Sigmoid colon (tissue), 7 donors: ENCODE measurements at places on chromosomes 5 and 9. TPM values are rescaled to one million over a fixed set of nuclear protein-coding genes. Genes with fewer than 3 reads are reported as not detected.

DNA sequence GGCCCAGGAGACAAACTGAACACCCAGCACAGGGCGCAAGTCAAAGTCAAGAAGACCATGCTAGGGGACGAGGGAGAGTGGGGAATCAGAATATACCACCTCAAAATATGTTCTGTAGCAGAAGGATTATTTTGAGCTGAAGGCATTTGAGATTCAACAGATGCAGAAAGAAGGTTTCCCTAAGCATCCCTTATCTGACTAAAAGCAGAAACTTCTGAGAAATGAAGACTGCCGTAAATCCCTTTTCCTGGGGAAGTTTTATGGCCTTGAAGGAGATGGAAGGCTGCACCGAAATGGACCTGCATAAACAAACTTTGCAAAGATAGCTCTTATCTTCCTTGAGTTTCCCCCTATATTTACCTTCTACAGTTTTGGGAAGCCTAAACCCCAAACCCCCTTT is 72.8 kb downstream of the PTTG1 start:
- no peak for DNase-seq
- H3K4me1 ChIP-seq = no peaks in the 10 kb centered on the region
- peaks cover 3% of the 10 kb centered on the region for H3K27me3 ChIP-seq
- no peak overlapping the region for H3K27ac ChIP-seq

DNA sequence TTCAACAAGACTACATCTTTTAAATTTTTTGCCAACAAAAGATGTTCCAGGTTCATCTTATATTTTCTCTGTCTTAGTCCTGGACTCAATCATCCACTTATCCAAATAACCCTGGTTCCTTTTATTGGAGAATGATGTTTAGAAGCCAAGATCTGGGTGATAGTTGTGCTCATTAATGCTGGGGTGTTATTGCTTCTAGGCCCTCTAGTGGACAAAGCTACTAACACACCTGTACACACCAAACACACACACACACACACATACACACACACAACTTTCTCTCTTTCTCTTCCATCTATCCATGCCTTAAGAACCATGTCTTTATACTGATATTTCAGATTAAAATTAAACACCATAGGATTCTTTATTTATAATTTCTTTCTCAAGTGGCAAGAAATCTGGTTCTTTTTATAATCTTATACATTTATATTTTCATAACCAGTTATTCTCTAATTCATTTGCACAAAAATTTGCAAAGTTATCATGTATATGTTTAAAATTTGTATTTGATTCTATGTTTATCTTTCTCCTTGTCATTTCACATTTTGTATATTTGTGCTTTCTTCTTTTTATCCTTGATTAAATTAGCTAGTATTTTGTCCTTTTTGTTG is 179.1 kb upstream of the SMIM23 start:
- no peaks in the 10 kb centered on the region for H3K4me1 ChIP-seq
- no peaks in the 10 kb centered on the region for H3K36me3 ChIP-seq
- no peak overlapping the region for H3K4me3 ChIP-seq
- H3K27ac ChIP-seq = no peak overlapping the region

Gene TSSK1B
- total RNA-seq = not detected

Gene MEIKIN
- total RNA-seq = not detected

GRCh38 chr5:122126756-122127321 is 2.5 kb upstream of the ZNF474 start:
- peak overlapping the region; percentile 76 for H3K27ac ChIP-seq
- H3K4me3 ChIP-seq = peak overlapping the region; percentile 2
- peak; percentile 62 for DNase-seq
- H3K36me3 ChIP-seq = no peaks in the 10 kb centered on the region

Gene CATSPER3
- total RNA-seq = not detected

- no peak overlapping the region for H3K27ac ChIP-seq
- H3K27me3 ChIP-seq = no peaks in the 10 kb centered on the region
- no peak overlapping the region for H3K4me3 ChIP-seq
- DNase-seq = no peak
These were observed 120.8 kb downstream of the DMRT2 start for GRCh38 chr9:1170918-1171317.

Gene CNTNAP3B
- 52.0 TPM for total RNA-seq

Gene ANKRD55
- not detected for total RNA-seq

DNA sequence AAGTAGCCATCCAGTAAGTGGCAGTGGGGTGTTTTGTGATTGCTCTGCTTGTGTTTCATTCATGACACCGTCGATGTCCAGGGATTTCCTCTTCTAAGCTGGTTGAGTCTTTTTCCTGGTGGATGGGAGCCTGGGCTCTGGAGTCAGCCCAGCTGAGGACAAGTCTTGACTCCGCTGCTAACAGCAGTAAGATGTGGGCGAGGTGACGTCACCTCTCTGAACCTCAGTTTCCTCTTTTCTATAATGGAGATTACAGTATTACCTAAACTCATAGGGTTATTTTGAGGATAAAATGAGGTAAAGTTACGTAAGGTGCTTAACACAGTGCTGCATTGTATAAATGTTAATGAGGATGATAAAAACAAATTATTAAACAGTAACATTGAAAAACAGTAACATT is 21.3 kb downstream of the FGF1 start:
- DNase-seq = no peak
- peaks cover 7% of the 10 kb centered on the region for H3K4me1 ChIP-seq
- H3K36me3 ChIP-seq = no peaks in the 10 kb centered on the region
- no peak overlapping the region for H3K27ac ChIP-seq

Gene FOXD4L3
- total RNA-seq = not detected

GRCh38 chr5:31417512-31417911 is 114.4 kb downstream of the DROSHA start:
- no peak overlapping the region for H3K27ac ChIP-seq
- no peaks in the 10 kb centered on the region for H3K27me3 ChIP-seq
- H3K4me1 ChIP-seq = no peaks in the 10 kb centered on the region

DNA sequence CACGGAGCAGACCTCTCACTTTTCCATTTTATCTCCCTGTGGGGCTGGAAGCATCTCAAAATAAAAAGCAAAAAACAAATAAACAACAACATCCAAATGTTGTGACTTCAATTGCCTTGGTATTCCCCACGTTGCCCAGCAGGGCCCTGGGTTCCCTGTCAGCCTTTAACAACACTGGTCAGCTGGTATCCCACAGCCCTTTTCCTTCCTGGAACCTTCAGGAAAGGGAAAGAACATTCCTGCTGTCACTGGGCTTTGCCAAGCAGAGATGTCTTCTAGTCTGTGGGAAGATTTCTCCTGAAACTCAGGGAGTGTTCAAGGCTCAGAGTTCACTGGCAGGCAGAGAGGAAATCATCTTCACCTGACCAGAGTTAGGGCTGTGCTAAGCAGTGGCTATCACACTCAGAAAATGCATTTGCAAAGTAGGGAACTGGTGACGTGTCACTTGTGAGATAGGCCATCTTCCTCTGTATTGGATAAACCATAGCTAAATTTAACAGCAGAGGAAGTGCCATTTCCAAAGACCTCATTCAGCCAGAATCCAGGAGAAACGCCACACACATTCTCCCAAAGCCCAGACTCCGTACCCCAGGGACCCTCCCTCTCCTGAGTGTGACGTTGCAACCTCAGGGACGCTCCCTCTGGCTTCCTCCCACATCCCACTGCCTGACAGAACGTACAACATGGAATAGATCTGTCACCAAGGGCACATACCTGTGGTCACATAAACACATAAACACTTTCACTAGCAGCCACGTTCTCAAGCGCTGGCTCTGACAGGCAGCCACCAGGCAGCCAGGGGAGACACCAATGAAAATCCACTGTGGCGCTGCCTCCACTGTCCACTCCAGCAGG is 274.0 kb upstream of the DAPK1 start:
- no peak overlapping the region for H3K4me3 ChIP-seq
- no peaks in the 10 kb centered on the region for H3K27me3 ChIP-seq
- H3K4me1 ChIP-seq = peaks cover 6% of the 10 kb centered on the region
- H3K36me3 ChIP-seq = no peaks in the 10 kb centered on the region
- no peak overlapping the region for H3K27ac ChIP-seq
- no peak for DNase-seq

DNA sequence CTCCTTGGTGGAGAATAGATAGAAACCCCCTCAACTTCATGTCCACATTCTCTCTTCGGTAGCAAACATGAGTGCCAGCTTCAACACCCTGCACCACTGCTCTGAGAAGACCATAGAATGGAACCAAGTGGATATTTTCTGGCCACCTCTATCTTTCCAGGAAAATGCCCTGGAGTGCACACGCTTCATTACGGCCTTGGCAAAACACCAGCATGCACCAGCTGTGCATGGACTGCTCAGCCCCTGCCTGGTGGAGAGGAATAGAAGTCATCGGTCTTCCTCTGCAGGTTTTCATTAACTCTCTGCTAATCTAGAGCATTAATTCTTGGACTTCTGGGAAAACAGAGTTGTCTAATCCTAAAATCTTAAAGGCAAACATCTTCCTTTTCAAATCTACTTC is 211.6 kb upstream of the TMEM161B start:
- no peak overlapping the region for H3K4me3 ChIP-seq
- no peaks in the 10 kb centered on the region for H3K4me1 ChIP-seq
- no peak for DNase-seq
- no peaks in the 10 kb centered on the region for H3K27me3 ChIP-seq

DNA sequence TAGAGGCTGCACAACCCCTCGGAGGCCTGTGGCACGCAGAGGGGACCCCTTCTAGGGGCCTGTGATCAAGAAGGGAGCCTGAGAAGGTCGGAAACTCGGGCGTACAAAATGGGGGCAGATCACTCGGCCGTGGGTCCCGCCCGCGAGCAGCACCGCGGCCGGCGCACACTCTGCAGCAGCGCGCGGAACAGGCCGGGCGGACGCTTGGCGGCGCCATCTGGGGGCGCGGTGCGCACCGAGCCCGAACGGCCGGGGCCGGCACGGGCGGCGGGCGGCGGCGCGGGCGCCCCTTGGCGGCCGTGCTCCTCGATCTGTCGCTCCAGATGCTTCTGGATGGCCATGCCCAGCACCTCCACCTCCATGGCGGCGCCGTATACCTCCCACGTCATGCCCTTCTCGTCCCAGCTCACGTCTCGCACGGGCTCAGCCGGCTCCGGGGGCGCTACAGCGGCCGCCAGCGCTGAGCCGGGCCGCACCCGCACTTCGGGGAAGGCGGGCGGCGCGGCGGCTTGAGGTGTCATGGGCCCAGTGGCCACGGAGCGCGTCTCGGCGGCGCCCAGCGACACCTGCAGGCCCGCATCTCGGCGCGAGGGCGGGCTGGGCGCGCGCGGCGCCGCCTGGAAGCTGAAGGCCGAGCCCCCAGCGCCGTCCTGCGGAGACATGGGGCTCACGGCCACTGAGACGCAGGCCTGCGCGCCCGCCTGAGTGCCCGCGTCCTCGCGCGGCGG is 13.1 kb downstream of the GPRIN1 start:
- H3K4me1 ChIP-seq = peaks cover 13% of the 10 kb centered on the region
- H3K4me3 ChIP-seq = peak overlapping the region; percentile 30
- DNase-seq = no peak
- peaks cover 8% of the 10 kb centered on the region for H3K27me3 ChIP-seq

DNA sequence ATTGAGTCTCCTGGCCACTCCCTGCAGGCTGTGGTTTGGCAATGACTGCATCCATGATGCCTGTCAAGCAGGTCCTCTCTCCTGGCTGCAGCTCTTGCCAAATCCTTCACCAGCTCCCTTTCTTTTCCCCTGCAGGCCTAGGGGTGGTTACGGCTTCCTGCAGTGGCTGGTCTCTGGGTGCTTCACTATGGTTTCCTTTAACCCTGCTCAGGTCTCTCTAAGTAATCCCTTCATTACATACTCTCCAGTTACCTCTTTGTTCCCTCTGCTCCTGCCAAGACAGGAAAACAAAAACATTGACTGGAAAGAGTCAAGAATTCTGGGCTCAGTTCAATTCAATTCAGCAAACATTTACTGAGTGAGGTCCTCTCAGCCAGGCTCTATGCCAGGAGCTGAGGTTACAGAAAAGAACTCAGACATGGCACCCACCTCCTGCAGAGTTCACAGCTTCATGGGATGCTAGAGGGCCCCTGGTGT is 19.8 kb upstream of the PTPN3 start:
- H3K36me3 ChIP-seq = no peaks in the 10 kb centered on the region
- no peak overlapping the region for H3K27ac ChIP-seq
- H3K27me3 ChIP-seq = no peaks in the 10 kb centered on the region
- DNase-seq = no peak
- no peak overlapping the region for H3K4me3 ChIP-seq
- H3K4me1 ChIP-seq = no peaks in the 10 kb centered on the region

Gene SLC36A3
- total RNA-seq = not detected

DNA sequence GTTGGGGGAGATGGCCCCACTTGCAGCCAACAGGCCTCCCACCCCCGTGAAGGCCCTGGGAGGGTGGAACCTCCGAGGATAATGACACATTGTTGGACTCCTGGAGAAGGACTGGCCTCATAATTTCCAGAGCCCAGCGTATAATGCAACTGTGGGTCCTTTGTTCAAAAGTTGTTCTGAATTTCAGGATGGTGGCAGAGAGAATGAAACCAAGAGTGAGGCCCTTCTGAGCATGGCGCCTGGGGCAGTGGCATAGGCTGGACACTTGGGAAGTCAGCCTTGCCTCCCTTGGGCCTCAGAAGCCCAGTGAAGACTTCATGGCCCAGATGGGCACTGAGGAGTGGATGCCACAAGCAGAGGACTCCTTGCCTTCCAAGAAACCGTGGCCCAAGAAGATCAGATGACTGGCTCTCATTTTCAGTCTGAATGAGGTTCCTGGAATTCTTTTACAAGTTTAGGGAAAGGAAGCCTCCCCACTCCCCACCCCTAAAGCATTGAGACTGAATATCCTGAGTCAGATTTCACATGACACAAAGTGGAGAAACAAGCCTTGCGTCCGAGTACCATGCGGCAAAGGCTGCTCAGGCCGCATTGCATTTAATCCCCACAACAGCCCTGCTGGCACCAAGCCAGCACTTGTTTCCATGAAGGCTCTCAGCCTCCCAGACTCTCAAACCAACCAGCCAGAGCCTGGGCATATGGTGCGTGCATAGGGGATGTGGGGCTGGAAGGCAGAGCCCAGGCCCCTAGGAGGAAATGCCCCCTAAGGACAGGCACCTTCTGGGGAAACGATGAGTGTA is 96.7 kb upstream of the SMIM23 start:
- no peak overlapping the region for H3K27ac ChIP-seq
- no peaks in the 10 kb centered on the region for H3K4me1 ChIP-seq
- H3K27me3 ChIP-seq = no peaks in the 10 kb centered on the region
- no peaks in the 10 kb centered on the region for H3K36me3 ChIP-seq
- DNase-seq = no peak

Gene FBP2
- not detected for total RNA-seq

GRCh38 chr9:96136992-96137670 is 164.8 kb downstream of the HSD17B3 start:
- no peaks in the 10 kb centered on the region for H3K36me3 ChIP-seq
- peaks cover 57% of the 10 kb centered on the region for H3K4me1 ChIP-seq
- H3K27ac ChIP-seq = peak overlapping the region; percentile 80

Gene OCLN
- total RNA-seq = 1.6 TPM

Gene NUTM2F
- not detected for total RNA-seq

Gene ZBTB34
- total RNA-seq = 11.4 TPM

GRCh38 chr5:78355561-78355960 is 4.9 kb upstream of the SCAMP1 start:
- no peak overlapping the region for H3K4me3 ChIP-seq
- peaks cover 3% of the 10 kb centered on the region for H3K4me1 ChIP-seq
- no peak overlapping the region for H3K27ac ChIP-seq
- no peaks in the 10 kb centered on the region for H3K36me3 ChIP-seq
